ENCODE measurements at places on chromosomes 4 and X. TPM values are rescaled to one million over a fixed set of nuclear protein-coding genes. Genes with fewer than 3 reads are reported as not detected.

DNA sequence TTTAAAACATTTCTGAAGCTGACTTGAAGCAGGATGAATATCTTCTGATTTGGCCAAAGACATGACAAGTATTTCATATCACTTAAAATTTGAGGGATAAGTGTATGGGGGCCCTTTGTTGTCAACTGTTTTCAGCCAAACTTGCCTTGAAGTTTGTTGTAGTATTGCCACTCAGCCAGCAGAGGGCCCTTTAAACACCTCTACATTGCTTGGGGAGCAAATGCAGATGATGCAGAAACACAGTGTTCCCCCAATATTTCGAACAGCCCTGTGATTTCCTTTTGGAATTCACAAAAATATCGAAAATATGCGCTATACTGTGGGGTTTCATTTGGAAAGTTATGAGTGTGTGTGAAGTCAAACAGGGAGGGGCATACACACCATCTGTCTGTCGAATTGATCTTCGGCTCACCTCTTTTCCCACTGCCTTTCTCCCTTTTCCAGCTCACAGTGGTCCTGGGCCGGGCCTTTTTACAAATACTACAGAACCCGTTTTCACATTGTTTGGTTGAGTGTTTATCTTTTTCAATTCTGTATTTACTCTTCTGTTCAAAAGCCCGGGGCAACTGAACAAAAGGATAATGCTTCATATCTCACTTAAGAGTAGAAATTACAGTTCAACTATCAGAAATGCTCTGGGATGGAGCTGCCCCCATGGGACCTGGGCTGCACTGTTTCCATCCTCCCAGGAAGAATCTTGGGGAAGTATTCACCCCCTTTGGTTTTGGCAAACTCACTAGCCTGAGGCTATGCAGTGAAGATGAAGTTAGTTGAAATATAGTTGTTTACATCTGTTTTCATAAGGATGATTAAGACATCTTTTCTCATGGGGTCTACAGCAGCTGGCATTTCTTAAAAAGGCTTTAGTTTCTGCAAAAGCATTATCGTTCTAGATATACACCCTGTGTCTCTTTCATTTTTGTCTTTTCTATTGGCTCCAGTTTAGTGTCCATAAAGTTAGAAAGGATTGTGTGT, 137.6 kb downstream of the EGF start:
- no peak overlapping the region for H3K4me3 ChIP-seq
- H3K4me1 ChIP-seq, result peaks cover 5% of the 10 kb centered on the region
- H3K27ac ChIP-seq, result no peak overlapping the region

DNA sequence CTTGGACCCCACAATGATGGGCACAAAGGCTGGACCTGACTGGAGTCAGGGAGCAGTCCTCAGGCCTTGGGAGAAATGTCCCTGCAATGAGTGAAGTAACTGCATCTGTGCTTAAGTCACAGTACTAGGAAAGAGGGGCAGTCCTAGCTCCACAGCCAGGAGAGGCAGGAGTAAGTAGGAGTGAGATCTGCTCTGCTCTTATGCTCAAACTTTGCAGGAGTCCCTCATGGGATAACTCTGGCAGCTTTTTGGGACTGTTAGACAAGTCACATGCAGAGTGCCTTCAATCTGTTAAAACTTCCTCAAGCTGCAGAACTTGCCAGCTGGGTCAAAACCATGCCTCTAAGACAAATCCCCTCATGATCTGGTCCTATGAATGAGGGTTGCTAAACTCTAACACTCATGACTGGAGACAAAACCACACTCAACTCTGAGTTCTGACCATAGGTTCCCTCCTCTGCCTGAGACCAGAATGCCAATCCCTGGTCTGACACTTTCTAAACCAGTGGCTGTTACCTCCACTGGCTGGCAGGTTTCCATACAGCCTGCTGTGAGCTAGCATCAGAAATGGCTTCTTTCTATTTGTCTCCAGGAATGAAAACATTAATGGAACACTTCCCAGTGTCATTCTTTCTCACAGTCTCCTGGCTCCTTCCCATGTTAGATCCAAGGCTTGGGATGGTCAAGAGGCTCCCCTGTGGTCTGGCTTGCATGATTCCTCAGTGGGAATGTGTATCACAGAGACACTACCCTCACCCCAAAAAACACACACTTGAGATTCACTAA, 819.3 kb downstream of the PCDH7 start:
- no peak overlapping the region for H3K27ac ChIP-seq
- no peaks in the 10 kb centered on the region for H3K27me3 ChIP-seq
- H3K4me1 ChIP-seq, result no peaks in the 10 kb centered on the region
- no peak overlapping the region for H3K4me3 ChIP-seq
- no peaks in the 10 kb centered on the region for H3K36me3 ChIP-seq

- H3K36me3 ChIP-seq, result peaks cover 45% of the 10 kb centered on the region
- peaks cover 18% of the 10 kb centered on the region for H3K4me1 ChIP-seq
- peak overlapping the region; percentile 14 for H3K27ac ChIP-seq
- peak overlapping the region; percentile 37 for H3K4me3 ChIP-seq
Measured at GRCh38 chrX:49174723-49175122, 3.0 kb downstream of the PLP2 start.

GRCh38 chrX:68079961-68080360, 353.3 kb downstream of the OPHN1 start:
- DNase-seq, result no peak
- H3K27me3 ChIP-seq, result no peaks in the 10 kb centered on the region
- no peaks in the 10 kb centered on the region for H3K4me1 ChIP-seq
- H3K36me3 ChIP-seq, result no peaks in the 10 kb centered on the region
- no peak overlapping the region for H3K27ac ChIP-seq

DNA sequence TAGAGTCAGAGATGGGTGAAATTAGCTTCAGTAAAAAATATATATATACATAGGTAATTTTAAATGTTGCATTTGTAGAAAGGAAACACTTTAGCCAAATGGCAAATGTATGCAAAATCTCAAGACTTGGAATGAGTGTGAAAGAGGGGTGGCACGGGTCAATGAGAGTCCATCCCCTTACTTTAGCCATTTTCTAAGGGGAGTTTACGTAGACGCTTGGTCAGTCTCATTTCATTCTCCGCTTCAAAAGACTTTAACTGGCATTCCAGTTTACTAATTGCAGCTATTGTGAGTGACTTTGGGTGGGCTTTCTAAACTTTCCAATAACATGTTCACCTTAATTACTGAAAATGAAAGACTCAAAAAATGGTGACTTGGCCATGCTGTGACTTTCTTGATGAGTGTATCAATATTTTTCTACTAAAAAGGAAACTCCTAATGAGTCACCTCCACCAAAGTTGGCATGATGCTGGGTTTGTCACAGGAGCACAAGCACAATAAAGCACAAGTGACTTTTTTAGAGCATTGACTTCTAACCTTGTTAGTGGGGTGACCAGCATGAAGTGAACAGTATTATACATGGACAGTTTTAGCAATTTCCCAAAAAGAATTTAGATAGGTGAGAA, 356.0 kb upstream of the RASGEF1B start:
- peak overlapping the region; percentile 63 for H3K27ac ChIP-seq
- H3K4me3 ChIP-seq, result no peak overlapping the region
- peaks cover 17% of the 10 kb centered on the region for H3K4me1 ChIP-seq
- DNase-seq, result peak; percentile 61
- peaks cover 10% of the 10 kb centered on the region for H3K27me3 ChIP-seq
- peaks cover 2% of the 10 kb centered on the region for H3K36me3 ChIP-seq

DNA sequence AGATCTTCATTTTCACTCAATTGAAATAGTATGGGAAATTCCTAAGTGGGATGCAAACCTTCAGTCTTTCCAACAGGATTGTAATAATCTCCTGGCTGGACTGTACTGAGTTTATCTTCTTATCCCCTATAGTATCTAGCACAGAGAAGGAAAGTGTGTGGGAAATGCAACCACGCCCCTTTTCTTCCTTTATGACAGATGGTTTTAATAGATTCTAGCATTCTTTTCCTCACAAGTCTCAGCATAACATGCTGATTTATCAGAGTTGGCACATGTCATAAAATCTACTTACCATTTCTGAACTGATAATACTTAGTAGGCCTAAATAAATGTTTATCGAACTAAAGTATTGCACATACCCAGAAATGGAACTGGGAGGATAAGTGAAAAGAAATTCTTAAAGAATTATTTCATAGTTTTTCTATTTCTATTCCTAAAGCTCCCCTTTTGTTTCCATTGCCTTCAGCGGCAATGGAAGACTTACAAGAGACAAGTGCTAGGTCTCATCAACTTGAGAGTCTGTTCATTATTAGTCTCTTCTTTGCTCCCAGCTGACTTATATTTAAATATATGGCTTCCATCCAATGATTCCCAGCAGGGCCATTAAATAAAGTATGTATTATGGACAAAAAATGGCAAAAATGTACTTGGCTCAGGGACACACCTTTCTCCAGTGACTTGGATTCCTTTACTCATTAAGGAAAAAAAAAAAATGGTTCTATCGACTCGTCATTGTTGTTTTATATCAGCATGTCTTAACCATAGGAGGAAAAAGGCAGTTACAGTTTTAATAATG, 484.5 kb downstream of the IL1RAPL1 start:
- H3K4me3 ChIP-seq, result no peak overlapping the region
- H3K27ac ChIP-seq, result no peak overlapping the region
- no peaks in the 10 kb centered on the region for H3K36me3 ChIP-seq
- H3K4me1 ChIP-seq, result no peaks in the 10 kb centered on the region
- no peak for DNase-seq

GRCh38 chrX:148609515-148610327, 109.3 kb downstream of the AFF2 start:
- peak; percentile 3 for DNase-seq
- no peaks in the 10 kb centered on the region for H3K27me3 ChIP-seq
- peaks cover 24% of the 10 kb centered on the region for H3K4me1 ChIP-seq
- H3K4me3 ChIP-seq, result no peak overlapping the region

DNA sequence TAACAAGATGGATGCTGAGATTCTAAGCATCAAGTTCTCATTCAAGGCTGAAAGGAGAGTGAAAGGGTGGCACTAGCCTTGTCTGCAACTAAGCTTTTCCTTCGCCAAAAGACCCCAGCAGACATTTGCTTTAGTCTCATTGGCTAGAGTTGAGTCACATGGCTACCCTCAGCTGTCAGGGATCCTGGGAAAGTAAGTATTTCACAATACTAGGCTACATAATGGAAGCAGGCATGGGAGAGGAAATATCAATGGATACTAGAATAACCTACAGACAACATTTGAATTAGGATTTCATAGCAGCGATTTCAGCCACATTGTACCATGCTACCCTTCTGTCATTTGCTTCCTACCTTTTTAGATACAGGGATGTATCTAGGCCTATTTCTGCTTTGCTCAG, 29.1 kb downstream of the MAOA start:
- DNase-seq, result no peak
- no peaks in the 10 kb centered on the region for H3K36me3 ChIP-seq
- H3K4me1 ChIP-seq, result no peaks in the 10 kb centered on the region
- H3K27ac ChIP-seq, result no peak overlapping the region
- no peak overlapping the region for H3K4me3 ChIP-seq

DNA sequence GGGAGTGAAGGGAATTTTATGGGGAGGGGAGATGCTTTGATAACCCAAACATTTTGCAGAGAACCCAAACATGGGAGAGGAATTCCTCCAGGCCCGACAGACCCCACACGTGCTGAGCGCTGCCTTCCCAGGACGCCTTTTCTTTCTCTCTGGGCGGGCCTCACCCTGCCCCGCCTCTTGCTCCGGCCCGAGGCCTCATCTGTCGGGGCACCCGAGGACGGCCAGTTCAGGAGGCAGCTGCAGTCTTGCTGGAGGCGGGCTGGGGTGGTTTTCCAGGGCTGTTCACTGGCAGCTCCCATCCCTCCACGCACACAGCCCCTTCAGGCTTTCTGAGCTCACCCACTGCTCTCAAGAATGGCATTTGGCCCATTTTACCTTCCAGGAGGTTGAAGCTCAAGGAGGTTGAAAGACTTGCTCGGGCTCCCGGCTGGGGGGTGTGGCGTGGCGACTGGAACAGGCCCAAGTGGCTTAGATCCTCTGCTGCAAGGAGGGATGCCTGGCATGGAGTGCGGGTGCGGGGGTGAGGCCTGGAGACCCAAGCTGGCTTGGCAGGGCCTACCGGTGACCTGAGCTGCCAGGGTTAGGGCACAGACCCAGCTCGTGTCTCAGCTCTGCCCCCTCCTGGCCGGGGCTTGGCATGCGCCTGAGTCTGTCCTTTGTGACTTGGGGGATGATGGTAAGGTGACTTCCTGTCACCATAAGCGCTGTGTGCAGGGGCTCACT, 99.2 kb downstream of the PSAPL1 start:
- DNase-seq, result peak; percentile 82
- no peak overlapping the region for H3K27ac ChIP-seq
- H3K4me3 ChIP-seq, result no peak overlapping the region
- no peaks in the 10 kb centered on the region for H3K27me3 ChIP-seq

- no peaks in the 10 kb centered on the region for H3K4me1 ChIP-seq
- no peak overlapping the region for H3K27ac ChIP-seq
- no peak overlapping the region for H3K4me3 ChIP-seq
- DNase-seq, result no peak
Measured at GRCh38 chrX:31228415-31228832, 156.6 kb upstream of the FTHL17 start.

DNA sequence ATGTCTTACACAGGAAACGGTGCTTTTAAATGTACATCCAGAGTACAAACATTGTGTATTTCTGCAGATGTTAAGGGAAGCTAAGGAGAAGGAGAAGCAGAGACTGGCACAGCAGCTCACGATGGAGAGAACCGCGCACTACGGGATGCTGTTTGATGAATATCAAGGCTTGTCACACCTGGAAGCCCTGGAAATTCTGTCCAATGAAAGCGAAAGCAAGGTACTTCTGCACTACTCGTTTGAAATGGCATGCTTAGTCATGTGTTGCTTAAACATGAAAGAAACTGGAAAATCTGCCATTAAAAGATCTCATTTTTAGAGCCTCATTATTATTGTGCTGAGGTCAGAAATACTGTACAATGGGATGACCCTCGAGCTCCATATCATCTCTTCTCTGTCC, 47.2 kb downstream of the FAM114A1 start:
- DNase-seq, result peak; percentile 20
- peak overlapping the region; percentile 42 for H3K27ac ChIP-seq
- H3K4me1 ChIP-seq, result peaks cover 10% of the 10 kb centered on the region

DNA sequence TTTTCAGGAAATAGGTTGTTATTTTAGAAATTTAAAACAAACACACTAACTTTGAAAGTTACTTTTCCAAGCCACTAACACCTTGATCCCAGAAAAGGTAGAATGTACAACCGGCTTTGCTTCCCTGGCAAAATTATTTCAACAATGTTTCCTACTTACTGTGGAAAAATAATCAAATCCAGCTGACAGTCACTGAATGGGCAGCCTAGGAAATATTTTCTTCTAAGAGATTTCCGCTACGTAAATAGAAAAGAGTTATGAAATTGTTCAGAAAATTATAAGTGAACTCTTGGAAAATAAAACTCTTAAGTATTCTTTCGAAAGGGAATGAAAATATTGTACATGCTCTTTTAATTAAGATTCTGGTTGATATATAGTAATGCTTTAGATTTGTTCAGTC, 195.7 kb downstream of the GASK1B start:
- peaks cover 9% of the 10 kb centered on the region for H3K27me3 ChIP-seq
- H3K27ac ChIP-seq, result no peak overlapping the region
- H3K36me3 ChIP-seq, result no peaks in the 10 kb centered on the region
- no peak for DNase-seq
- H3K4me3 ChIP-seq, result no peak overlapping the region

DNA sequence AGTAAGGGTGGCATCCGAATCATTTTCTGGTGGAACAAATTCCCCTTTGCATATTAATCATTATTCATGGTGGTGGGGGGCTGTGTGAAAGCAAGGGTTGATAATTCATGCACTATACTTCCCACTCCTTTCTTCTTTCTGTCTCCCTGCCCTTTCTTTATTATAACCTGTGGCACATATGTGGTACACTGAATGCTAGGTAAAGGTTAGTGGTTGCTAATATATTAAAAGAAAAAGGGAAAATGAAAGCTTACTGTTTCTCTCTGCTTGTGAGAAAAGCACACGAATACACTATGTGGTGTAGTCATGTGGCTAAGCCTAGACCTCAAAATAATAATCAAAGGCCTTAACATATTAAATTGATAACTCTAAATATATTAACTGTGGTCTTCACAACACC, 178.4 kb upstream of the RPS6KA3 start:
- H3K27me3 ChIP-seq, result no peaks in the 10 kb centered on the region
- no peak overlapping the region for H3K4me3 ChIP-seq
- H3K4me1 ChIP-seq, result peaks cover 37% of the 10 kb centered on the region
- DNase-seq, result no peak
- H3K36me3 ChIP-seq, result no peaks in the 10 kb centered on the region

Gene TEX13B
- total RNA-seq, result not detected

Data from activated CD4-positive, alpha-beta T cell treated with anti-CD3 and anti-CD28 coated beads for 36 hours (primary cell).